Heart right ventricle (tissue), 16 donors: ENCODE measurements at places on chromosomes 16 and 17. TPM values are rescaled to one million over a fixed set of nuclear protein-coding genes. Genes with fewer than 3 reads are reported as not detected.

CA4 gene
- 57.8 TPM for polyA plus RNA-seq

CUEDC1 gene
- 33.1 TPM for polyA plus RNA-seq

ARHGAP44 gene
- polyA plus RNA-seq = 4.2 TPM

RASD1 gene
- 85.8 TPM for polyA plus RNA-seq

CRYBA1 gene
- not detected for polyA plus RNA-seq

TBX4 gene
- polyA plus RNA-seq = 0.03 TPM

TNFRSF17 gene
- not detected for polyA plus RNA-seq

MAF gene
- polyA plus RNA-seq = 2.8 TPM

CHST5 gene
- polyA plus RNA-seq = 0.20 TPM

C17orf100 gene
- polyA plus RNA-seq = 1.4 TPM

IRX3 gene
- polyA plus RNA-seq = 26.3 TPM

DPEP3 gene
- polyA plus RNA-seq = not detected

KRTAP1-1 gene
- polyA plus RNA-seq = not detected

HAS3 gene
- polyA plus RNA-seq = 0.65 TPM

KRTAP2-1 gene
- polyA plus RNA-seq = not detected

APOH gene
- polyA plus RNA-seq = not detected

YPEL3 gene
- 75.5 TPM for polyA plus RNA-seq

GSE1 gene
- 25.0 TPM for polyA plus RNA-seq

EVI2B gene
- 1.8 TPM for polyA plus RNA-seq

KRT15 gene
- not detected for polyA plus RNA-seq

KCNG4 gene
- not detected for polyA plus RNA-seq

HSPB9 gene
- 0.29 TPM for polyA plus RNA-seq

CES5A gene
- polyA plus RNA-seq = 0.06 TPM

MFAP4 gene
- polyA plus RNA-seq = 27.5 TPM

ADAP2 gene
- 4.3 TPM for polyA plus RNA-seq

KRT31 gene
- polyA plus RNA-seq = 0.01 TPM

BHLHA9 gene
- not detected for polyA plus RNA-seq
